Left cardiac atrium (tissue), 4 donors: ENCODE measurements at places on chromosomes 1 and 21.
A peak's percentile ranks its signal among the peaks of the same experiment; 100 is the strongest.

- peak; percentile 20 for DNase-seq
These were observed 8.5 kb upstream of the B4GALT3 start for GRCh38 chr1:161185732-161186311.

- DNase-seq, result peak; percentile 80
These were observed 43.4 kb upstream of the PIGV start for GRCh38 chr1:26744075-26744959.

- no peak for DNase-seq
These were observed 76.4 kb downstream of the GABPA start for GRCh38 chr21:25811186-25811585.

DNA sequence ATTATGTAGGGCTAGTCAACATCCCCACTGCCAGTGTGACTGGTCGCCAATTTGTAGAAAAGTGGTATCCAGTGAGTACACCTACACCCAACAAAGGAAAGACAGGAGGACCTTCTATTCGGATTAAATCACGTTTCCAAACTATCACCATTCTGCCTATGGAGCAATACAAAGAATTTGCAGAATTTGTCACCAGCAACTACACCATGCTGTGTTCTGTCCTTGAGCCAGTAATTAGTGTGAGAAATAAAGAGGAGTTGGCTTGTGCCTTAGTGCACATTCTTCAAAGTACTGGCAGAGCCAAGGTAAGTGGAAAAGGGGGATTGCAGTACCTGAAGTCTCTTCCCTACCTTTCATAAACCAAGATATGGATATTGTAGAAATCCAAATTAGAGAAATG lies 53.8 kb downstream of the CLEC20A start:
- no peak for DNase-seq

DNA sequence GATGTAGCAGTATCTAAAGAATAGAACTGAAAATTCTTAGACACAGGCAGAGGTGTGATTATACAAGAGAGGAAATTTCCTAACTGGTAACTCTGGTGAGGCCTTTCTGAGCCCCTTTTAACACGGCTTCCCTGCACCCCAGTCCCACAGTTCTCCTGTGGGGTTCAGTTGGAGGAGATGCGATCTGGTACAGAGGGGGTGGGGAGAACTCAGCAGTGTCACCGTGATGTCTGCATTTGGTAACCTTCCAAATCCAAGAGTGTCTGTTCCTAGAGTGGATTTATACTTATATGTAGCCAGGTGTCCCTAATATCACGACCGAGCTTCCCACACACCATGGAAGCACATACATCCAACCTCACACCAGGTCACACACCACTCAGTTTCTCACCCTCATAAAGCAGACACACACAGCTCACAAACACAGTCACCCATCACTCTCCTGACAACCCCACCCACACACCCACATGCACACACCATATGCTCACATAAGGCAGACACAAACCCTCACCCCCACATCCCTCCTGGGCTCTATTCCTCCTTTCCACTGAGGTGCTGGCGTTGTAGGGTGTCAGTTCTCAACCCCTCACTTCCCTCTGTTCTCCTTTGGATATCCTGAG lies 48.5 kb downstream of the RHBG start:
- DNase-seq, result no peak

GRCh38 chr21:15063814-15064575 lies 805 bp downstream of the NRIP1 start:
- DNase-seq, result peak; percentile 74

DNA sequence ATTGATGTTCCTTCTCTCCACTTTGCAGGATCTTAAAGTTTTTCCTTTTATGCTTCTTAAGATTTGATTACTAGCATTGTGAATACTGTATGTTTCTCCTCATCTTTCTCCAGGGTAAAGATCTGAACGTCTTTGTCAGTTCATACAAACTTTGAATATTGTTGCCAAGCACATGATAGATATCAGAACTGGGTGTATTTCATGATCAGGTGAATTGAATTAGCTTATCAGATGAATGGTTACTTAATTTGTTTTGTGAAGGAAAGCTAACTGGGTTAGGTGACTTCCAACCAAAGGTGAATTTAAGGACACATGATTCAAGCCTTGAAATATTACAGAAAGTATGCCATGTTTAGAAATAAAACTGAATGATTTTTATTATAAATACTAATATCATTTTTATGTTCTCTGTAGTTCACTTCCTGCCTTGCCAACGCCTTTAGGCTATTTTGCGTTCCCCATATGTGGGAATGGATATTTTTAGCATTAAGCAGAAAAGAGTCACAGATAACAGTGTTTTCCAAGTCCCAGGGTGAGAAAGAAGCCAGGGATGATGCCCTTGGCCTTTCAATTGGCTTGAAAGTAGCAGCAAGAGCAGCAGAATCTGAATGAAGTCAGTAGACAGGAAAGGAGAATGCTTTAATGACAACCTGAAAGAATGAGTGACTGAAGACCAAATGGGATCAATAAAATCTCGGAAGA lies 752.1 kb downstream of the NCAM2 start:
- no peak for DNase-seq

GRCh38 chr1:3674100-3675094 lies 22.1 kb downstream of the TP73 start:
- DNase-seq, result no peak

GRCh38 chr1:42936309-42937078 lies 22.2 kb downstream of the SLC2A1 start:
- DNase-seq, result no peak

DNA sequence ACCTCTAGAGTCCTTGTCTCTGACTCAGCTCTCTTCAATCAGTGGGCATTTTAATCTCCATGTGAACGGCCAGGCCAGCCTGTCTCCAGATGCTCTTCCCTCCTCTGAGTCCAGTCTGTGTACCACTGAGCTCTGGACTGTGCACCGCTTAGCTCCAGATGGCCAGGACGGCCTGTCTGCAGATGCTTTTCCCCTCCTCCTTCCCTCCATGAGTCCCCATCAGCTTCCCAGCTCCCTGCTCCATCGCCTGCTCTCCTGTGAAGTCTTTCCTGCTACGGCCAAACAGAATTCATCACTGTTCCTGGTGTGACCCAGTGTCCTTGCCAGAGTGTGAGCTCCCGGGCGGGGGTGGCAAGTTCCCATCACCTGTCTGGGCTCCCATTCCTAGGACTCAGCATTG lies 42.0 kb downstream of the STUM start:
- no peak for DNase-seq

GRCh38 chr1:24233684-24234600 lies 46.9 kb upstream of the IFNLR1 start:
- no peak for DNase-seq

DNA sequence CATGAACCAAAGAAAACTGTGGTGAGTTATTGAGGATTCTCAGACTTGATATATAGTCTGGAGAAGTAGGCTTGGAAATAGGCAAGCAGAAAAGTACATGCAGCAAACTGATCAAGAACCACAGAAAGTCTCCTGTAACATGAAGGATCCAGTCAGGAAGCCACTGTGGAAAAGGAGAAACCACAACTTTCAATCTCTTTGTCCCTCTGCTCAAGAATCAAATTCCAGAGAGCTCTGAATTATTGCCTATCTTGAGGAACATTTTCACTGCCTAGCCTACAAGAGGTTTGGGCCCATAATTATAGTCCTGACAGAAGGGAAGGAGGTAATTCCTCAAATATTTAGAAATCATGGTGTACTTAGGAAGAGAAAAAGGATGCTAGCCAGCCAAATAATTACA lies 43.0 kb upstream of the ADAMTS1 start:
- no peak for DNase-seq

DNA sequence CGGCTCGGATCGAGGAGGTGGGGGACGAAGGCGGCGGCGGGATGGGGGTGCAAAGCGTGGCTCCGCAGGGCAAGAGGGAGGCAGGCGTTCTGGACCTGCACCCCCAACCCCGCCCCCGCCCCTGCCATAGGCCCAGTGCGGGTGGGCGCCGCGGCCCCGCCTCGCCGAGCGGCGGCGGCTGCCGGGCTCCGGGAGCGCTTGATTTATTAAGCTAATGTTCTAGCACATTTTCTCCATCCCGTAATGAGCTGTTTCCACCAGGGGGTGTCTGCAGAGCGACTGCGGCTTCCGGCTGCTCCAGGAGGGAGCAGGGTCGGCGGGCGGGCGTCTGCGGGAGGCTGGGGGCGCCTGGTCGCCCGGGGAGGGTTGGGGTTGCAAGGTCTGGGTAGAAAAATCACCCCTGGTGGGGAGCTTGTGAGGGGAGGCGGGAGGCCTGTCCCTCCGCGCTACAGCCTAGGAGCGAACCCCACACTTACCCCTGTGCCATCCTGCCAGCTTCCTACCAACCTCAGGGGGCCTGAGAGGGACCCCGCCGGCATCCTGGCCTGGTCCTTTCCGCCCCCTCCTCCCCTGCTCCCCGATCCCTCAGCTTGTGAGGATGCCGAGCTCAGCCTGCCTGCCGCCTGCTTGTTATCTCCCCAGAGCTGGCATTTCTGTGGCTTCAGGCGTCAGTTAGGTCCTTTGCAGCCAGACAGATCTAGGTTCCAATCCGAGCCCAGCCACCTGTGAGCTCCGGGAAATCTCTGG lies 48.5 kb upstream of the ACOT11 start:
- peak; percentile 31 for DNase-seq

DNA sequence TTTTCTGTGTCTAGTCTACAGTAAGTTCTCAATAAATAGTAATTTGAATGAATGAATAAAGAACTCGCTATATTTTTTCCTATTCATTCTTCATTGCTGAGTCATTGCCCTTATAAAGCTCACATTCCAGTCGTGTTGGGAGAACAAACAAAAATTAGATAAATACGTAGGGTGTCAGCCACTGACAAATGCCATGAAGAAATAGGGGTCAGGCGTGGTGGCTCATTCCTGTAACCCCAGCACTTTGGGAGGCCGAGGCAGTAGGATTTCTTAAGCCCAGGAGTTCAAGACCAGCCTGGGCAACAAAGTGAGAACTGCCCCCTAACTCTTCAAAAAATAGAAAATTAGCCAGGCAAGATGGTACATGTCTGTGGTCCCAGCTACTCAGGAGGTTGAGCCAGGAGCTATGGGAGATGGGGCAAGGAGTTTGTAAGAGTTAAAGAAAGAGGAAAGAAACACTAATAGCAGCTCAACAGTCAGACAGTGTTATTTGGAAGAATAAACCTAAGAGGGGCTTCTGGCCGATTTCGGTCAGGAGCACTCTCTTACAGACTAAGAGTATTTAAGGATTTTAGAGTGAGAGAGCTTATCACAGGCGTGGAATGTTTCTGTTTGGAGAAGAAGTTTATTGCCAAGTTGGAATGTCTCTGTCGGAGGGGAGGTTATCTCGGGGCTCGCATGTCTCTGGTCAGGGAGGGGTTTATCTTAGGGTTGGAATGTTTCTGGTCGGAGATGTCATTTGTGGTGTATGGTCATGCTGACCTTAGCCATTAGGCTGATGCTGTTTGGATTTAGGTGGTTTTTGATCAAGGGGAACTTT lies 1.8 kb upstream of the CHML start:
- DNase-seq, result no peak

DNA sequence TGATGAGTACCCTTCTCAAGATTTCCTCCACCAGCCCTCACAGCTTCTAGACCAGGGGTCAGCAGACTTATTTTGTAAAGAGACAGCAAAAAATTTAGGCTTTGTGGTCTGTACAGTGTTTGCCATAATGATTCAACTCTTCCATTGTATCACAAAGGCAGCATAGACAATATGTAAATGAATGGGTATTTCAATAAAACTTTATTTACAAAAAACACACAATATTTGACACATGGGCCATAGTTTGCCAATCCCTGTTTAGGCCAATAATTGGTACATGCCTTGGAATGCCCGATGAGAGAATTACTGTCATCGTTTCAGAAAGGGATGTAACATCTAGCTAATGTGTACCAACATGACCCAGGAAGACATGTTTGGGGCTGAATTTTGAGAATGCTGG lies 178.9 kb upstream of the GALNT2 start:
- DNase-seq, result no peak

DNA sequence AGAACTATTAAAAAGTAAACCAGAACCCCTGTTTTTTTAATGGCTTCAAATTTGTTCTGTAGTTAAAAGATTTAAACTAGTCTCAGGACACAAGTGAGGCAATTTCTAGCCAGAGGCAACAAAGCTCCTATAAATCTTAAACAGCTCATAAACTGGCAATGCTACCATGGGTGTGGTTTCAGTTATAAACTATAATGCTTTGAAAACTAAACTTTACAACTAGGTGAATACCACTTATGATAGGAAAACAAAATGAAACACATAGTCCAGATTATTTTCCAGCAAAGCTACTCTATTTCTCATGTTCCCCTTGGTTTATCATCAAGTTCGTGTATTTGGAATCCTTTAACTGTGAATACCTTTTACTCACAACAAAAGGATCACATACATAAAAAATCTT lies 282.5 kb downstream of the VAV3 start:
- DNase-seq, result no peak

- no peak for DNase-seq
These were observed 630.5 kb downstream of the SMYD3 start for GRCh38 chr1:245876586-245876985.

DNA sequence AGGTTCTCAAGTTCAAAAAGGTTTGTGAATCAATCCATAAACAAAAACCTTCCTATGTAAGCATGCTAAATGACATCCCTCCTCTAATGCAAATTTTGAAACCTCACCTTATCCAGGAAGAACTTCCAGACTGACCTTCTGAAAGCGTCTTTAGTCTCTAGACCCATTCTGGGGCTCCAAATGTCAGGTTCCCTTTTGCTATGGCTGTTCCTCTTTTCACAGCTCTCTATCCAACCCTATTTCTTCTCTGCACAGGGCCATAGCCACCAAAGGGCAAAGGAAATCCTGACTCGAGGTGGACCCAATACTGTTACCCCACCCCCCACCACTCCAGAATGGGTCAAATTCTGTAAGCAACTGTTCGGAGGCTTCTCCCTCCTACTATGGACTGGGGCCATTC lies 3.4 kb downstream of the ATP1A4 start:
- no peak for DNase-seq

DNA sequence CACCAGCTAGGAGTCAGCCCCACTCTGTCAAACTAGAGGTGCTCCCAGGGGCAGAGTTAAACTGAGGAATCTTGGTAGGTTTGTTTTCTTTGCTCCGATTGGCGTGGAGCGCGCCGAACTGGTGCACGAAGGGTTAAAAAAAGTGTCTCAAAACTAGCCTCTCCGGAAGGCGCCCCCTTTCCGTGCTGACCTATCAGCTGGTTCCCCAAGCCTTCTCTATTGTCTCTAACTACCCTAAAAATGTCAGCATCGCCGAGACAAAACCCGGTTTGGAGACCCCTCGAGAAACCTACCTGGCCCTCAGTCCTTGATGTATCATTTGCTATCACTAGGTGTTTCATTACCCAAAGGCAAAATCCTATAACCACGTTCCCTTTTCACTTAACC lies 2.2 kb downstream of the TGFB2 start:
- no peak for DNase-seq

GRCh38 chr1:179143322-179143721 lies 61.5 kb downstream of the TOR3A start:
- no peak for DNase-seq

DNA sequence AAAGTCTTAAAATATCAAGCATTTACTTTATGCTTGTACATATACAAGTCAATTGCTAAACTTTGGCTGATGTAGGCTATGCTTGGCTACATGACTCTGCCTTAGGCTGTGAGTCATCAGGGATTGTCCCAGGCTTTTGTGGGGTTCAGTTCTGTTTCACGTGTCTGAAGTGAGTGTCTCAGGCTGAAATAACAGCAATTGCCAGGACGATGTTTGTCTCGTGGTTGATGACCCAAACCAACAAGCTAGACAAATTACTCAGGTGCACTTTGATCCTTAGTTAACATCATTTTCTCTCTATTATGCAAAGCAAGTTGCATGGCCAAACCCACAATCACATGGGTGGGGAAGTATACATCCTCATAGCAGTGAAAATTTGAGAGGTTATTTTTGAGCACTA lies 410.1 kb downstream of the BRINP3 start:
- no peak for DNase-seq
